ENCODE measurements at places on chromosomes 12 and 14. TPM values are rescaled to one million over a fixed set of nuclear protein-coding genes. Genes with fewer than 3 reads are reported as not detected.

The LRCOL1 gene
- not detected for total RNA-seq

The ADAM21 gene
- not detected for total RNA-seq

The CARMIL3 gene
- 1.2 TPM for total RNA-seq

The FOXN4 gene
- total RNA-seq: not detected

The RFLNA gene
- total RNA-seq: 1.7 TPM

The PLA2G1B gene
- total RNA-seq: not detected

The TAS2R9 gene
- not detected for total RNA-seq

All from vagina (tissue), 2 donors.